ENCODE measurements at places on chromosomes 4 and X. TPM values are rescaled to one million over a fixed set of nuclear protein-coding genes. Genes with fewer than 3 reads are reported as not detected.

GRCh38 chr4:71293705-71294104 lies 45.1 kb upstream of the SLC4A4 start:
- no peak for DNase-seq

DNA sequence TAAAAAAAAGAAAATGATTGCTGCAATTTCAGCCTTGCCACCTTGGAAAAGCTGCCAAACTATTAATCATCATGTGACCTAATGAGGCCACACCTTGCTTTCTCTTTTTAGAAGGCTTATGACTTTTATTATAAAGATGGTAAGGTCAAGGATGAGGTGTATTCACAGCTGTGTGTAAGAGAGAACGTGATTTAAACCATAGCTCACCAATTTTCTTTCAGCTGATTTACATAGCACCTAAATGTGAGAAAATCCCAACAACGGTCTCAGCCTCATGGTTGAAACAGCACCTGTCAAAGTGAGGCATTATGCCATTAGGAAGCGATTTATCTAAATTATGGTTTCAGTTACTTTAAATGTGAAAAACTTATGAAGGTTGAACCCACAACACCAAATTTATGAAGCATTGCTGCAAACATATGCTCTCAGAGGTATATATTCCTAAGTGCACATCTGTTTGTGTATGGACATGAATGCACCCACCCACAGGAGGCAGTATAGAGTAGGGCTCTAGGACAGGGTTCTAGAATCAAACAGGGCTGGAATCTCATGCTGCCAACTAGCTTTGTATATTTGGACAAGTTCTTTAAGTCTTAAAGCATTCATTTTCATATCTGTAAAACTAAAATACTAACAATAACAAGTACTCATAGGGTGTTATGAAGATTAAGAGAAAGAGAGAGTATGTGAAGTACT lies 40.7 kb downstream of the ANXA3 start:
- DNase-seq = no peak

DNA sequence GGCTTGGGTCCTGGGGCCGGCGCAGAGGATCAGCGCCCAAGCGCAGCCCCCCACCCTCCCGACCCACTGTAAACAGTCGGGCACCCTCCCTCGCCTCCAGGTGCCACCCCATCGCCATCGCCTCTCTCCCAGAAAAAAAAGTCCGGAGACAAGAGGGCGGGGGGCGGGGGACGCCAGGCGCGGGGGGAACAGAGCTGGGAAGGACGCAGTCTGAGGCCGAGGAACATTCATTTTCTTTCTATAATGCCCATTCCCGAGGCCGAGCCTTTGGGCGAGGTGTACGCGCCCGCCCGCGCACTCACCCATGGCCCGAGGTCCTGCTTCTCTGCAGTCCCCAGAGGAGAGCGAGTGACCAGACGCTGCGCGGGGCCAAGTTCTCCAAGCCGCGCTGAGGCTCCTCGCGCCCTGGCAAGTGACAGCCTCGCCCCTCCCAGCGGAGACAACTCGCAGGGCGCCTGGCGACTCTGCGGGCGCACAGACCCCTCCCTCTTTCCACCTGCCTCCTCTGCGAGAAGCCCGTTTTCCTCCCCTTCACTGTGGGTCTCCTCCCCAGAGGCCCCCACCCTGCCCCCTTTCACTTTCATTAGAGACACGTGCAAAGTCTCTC lies 63.5 kb upstream of the WDR17 start:
- DNase-seq = peak; percentile 37

The TIGD4 gene
- 0.12 TPM for total RNA-seq

- DNase-seq = peak; percentile 81
These were observed 549 bp downstream of the CPEB2 start for GRCh38 chr4:15002659-15003400.

GRCh38 chr4:28209371-28209924 lies 1348.8 kb downstream of the STIM2 start:
- no peak for DNase-seq

The PROM1 gene
- total RNA-seq = 5.5 TPM

DNA sequence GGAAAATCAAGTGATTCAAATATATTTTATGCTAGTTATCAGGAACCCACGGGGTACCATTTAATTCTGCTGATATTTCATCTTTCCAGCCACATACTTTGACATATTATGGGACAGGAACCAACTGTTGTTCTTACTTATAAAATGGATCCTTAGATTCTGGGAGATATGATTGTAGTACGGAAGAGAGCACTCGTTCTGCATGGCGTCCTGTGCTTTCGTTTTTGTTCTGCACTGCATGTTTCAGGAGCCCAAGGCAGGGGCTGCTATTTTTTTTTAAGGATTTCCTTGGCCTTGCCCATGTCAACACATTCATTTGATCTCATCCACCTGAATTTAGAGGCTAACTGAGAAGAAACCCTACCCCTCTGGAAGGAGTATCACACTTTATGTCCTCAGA lies 245.5 kb upstream of the TLL1 start:
- DNase-seq = no peak

DNA sequence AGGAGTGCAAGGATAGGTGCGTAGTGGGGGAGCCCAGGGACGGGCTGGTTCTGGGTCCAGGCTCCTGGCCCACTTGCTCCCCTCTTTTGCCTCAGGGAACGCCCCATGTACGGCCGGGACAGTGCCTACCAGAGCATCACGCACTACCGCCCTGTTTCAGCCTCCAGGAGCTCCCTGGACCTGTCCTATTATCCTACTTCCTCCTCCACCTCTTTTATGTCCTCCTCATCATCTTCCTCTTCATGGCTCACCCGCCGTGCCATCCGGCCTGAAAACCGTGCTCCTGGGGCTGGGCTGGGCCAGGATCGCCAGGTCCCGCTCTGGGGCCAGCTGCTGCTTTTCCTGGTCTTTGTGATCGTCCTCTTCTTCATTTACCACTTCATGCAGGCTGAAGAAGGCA lies 1.7 kb downstream of the EMD start:
- DNase-seq = no peak

GRCh38 chr4:108433832-108434231 lies 186.5 kb upstream of the RPL34 start:
- DNase-seq = no peak

GRCh38 chrX:133269168-133269567 lies 51.0 kb upstream of the TFDP3 start:
- no peak for DNase-seq

- DNase-seq = no peak
These were observed 55.1 kb downstream of the ZNF330 start for GRCh38 chr4:141275834-141276233.

GRCh38 chr4:6472387-6473263 lies at the start of gene PPP2R2C:
PPP2R2C (minus strand) TSS chr4:6472614; CDS start chr4:6472229, 385 bp downstream.
- no peak for DNase-seq

GRCh38 chr4:105624530-105624929 lies 72.1 kb downstream of the ARHGEF38 start:
- DNase-seq = peak; percentile 43

- DNase-seq = no peak
These were observed 20.1 kb upstream of the TET2 start for GRCh38 chr4:105126311-105127169.

DNA sequence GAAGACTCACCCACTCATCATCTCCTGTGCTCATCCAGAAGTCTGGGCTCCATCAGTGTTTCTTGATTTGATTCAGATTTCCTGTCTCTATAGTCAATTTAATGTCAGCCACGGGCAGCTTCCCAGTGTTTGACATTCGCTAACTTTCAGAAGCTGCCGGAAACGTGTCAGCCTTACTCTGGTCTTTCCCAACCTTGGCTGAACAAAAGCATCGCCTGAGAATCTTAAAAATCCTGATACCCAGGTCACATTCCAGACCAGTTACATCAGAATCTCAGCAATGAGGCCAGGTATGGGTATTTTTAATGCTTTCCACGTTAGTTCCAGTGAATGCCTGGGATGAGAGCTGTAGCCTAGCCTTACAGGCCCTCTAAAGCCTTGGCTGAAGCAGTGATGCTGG lies 233.8 kb downstream of the FRMPD4 start:
- DNase-seq = no peak

GRCh38 chrX:39836802-39837420 lies 260.8 kb downstream of the BCOR start:
- no peak for DNase-seq

GRCh38 chr4:85760511-85760910 lies 285.6 kb downstream of the ARHGAP24 start:
- DNase-seq = no peak

DNA sequence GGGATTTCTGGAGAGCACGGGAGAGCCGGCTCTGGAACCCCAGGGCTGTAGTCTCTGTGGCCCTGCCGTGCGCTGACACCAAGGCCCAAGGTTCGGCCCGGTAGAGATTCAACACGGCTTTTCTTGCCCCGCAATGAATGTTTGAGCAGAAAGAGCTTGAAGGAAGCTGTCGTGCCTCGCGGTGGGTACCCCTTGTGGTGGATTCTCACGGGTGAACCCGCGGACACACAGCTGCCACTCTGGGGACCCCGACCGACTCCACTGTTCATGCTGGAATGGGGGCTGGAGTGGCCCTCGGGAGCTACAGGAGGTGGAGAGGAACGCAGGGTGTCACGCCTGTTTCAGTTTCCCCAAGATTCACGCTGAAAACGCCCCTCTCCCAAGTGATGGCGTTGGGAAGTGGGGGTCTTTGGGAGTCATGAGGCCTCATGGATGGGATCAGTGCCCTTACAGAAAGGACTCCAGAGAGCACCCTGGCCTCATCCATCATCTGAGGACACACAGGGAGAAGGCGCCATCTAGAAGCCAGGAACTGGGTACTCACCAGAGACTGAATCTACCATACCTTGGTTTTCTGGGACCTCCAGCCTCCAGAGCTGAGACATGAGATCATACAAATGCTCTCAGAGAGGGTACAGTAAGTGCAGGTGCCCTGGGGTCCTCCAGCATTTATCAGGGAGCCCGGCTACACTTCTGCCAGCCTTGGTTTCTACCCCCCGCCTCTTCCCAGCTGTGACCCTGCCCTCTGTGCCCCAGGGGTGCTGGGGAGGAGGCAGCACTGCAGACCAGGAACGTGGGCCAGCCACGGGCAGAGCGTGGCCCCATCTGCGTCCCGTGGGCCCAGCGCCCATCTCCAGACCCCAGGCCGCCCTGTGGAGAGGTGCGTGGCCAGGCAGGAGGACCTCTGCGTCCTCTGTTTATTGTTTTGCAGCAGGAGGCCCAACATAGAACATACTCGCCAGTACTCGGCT lies 6.4 kb downstream of the SLC25A6 start:
- no peak for DNase-seq

DNA sequence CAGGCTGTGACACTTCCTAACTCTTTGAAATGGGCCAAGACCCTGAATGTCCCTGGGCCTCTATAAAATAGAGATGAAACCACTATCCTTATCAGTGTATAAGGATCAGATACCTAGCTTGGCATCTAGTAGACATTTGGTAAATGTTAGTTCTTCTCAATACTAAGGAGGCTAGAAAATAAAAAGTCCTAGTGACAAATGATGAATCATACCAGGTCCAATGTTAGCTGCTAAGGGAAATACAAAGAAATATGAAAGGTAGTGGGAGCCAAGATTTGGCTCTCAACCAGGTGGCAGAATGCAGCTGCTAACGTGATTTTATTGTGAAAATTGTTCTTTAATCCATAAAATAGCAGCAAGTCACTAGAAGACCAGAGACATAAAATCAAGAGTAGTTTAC lies 19.8 kb upstream of the PPARGC1A start:
- DNase-seq = no peak
